ENCODE measurements at places on chromosomes 2 and 18.

GRCh38 chr2:30110773-30111172, 36.0 kb upstream of the YPEL5 start:
- no peak for DNase-seq

GRCh38 chr2:145416640-145417039, 896.7 kb upstream of the ZEB2 start:
- DNase-seq, result no peak

GRCh38 chr2:144489315-144489916, 30.5 kb downstream of the ZEB2 start:
- DNase-seq, result no peak

GRCh38 chr2:238203973-238204683, 633 bp upstream of the ILKAP start:
- no peak for DNase-seq

DNA sequence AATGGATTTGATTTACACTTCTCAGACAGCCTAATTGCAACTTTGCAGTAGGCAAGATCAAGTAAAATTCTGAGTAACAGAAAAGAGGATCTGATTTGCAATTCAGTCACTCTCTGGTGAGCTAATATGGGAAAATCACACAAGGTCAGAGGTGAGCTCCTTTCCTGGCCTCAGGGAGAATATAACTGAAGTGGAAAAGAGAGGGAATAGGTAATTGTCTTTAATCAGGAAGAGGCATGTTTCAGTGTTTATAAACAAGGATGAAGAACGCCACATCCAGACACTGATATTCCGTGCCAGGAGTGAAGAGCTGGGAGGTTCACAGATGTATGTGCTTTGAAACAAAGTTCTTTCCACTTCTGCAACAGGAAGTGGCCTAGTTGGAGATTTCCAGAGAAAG, 127.1 kb downstream of the ETAA1 start:
- DNase-seq, result no peak

GRCh38 chr2:24147364-24147763, 24.1 kb downstream of the FAM228B start:
- DNase-seq, result no peak

DNA sequence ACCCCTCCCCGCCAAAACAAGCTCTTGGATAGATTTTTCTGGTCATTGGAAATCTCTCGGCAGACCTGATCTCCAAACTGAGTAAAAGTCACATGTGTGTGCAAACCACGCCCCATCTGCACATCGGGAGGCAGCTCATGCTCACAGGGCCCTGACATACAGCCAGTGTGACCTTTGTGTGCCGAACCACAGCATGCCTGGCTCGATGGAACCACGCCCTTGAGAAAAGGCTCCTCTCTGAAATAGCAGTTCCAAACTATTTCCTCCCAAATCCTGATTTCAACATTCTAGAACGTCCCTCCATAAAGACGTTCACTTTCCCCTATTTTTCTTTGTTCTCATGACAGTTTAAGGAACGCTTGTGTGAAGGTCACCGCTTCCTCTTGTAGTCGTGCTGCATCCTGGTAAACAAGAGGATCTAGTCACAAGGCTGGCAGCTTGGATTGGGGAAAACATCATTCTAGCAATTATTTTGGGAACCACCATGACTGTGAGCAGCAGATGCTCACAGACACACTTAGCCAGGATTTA, 59.3 kb upstream of the MAP4K4 start:
- no peak for DNase-seq

- no peak for DNase-seq
Observed at GRCh38 chr18:69958422-69958821, 10.7 kb upstream of the CD226 start.

GRCh38 chr2:198316852-198317396, 512.5 kb downstream of the PLCL1 start:
- no peak for DNase-seq
